Activated effector memory CD4-positive, alpha-beta T cell treated with Interleukin-2 at 50 U/mL for 16 hours (primary cell): ENCODE measurements at places on chromosomes 3 and 15.

DNA sequence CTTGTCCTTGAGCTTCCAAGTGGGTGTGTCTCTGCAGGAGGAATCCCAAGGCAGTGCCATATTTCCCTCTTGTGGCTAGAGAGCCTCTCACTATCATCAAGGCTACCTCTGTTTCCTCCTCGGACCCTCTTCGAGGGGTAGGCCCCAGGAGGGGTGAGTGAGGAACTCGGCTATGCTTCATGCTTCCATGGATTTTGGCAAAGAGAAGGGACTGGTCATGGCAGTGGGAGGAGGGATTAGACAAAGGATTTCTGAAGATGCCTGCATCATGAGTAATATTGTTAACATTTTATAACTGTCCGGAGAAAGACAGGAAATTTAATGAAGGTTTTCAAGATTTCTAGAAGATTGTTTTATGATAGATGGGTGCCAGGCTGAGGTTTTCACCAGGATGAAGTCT, 241.5 kb downstream of the CLSTN2 start:
- DNase-seq = no peak

DNA sequence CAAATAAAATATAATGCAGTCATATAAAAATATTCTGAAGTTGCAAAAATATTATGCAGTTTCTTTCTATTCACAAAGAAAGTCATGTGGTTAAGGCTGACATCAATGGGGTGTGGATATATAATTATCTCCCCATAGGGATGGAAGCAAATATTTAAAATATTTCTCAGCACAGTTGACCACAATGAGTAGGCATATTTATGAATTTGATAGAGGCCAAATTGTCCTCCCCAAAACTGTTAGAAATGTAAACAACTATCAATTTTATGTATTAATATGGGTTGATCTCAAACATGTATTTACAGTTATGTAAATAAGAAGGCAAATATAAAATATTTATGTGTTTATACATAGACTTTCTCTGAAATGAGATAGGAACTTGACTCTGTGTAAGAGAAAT, 246.0 kb upstream of the CBLB start:
- no peak for DNase-seq

- DNase-seq = no peak
Observed at GRCh38 chr3:65291448-65292125, 603.8 kb upstream of the ADAMTS9 start.

- no peak for DNase-seq
Observed at GRCh38 chr3:151804267-151804666, 9.6 kb upstream of the AADAC start.

- DNase-seq = no peak
Observed at GRCh38 chr3:129330409-129330808, 51.7 kb downstream of the HMCES start.

DNA sequence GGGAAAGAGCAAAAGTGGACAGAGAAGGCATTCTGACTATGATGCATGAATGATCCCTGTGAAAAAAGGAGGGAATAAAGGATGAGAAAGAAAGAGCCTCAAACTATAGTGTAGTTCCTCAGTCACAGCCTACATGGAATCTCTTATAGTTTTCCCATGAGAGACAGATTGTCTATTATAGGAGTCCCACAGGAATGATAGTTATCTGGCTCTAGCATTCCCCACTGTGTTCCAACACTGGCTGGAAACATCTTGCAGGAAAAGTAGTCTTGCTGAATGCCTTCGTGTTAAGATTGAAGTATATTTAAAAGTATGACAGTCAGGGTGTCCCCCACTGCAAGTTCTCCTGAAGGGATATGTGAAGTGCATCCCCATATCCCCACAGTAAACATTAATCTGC, 641.5 kb upstream of the NECTIN3 start:
- no peak for DNase-seq
